C1 segment of cervical spinal cord (tissue), 14 donors: ENCODE measurements at places on chromosomes 5 and 9.

DNA sequence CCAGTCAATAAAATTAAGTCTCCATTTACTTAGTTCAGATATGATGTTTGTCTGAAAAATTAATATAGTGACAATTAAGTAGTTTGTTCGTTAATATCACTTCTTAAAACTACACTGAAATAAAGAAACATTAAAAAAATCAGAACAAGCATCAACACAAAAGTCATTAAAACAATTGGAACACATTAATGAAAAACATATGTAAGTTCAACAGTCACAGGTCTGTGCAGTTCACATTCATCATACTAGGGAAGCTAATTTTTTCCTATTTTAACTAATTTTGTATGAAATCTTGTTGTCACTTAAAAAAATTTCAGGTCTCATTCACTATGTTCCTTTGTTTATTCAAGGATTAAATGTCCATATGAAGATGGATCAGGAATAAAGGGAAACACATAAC, 22.5 kb downstream of the POC5 start:
- no peak for DNase-seq

DNA sequence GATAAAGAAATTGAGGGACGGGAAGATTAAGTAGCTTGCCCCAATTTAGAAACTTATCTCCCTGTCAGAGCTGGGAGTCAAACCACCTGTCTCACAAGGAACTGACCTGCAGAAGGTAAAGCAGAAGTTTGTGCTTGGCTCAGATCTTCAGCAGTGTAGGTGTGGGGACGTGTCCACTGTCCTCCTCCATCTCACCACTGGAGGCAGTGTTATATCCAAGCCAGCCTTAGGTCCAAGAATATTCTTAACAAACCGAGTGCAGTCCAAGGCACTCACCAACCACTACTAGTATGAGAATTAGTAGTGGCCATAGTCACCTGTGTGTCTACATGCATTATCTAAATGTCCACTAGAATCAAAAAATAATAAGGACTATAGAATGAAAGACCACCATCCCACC, 86.3 kb upstream of the IRX1 start:
- no peak for DNase-seq

DNA sequence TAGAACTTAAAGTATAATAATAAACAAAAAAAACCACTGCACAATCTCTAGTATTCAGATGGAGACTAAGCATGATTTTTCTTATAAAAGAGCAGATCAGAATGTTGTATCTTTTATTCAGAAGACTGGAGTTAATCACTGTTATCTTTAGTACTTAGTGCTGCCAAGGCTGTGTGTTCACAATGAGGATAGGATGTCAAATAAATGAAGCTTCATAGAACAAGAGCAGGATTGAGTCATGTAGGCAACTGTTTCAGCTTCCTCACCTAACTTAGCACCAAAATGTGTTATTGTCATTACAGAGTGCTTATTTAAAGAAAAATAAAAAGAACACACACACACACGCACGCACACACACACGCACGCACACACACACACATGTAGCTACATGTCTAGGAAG, 58.1 kb upstream of the CDKN2B start:
- no peak for DNase-seq

GRCh38 chr9:18346745-18347144, 127.2 kb upstream of the ADAMTSL1 start:
- no peak for DNase-seq

- no peak for DNase-seq
These were observed 50.8 kb downstream of the AQP7 start for GRCh38 chr9:33351547-33351946.

DNA sequence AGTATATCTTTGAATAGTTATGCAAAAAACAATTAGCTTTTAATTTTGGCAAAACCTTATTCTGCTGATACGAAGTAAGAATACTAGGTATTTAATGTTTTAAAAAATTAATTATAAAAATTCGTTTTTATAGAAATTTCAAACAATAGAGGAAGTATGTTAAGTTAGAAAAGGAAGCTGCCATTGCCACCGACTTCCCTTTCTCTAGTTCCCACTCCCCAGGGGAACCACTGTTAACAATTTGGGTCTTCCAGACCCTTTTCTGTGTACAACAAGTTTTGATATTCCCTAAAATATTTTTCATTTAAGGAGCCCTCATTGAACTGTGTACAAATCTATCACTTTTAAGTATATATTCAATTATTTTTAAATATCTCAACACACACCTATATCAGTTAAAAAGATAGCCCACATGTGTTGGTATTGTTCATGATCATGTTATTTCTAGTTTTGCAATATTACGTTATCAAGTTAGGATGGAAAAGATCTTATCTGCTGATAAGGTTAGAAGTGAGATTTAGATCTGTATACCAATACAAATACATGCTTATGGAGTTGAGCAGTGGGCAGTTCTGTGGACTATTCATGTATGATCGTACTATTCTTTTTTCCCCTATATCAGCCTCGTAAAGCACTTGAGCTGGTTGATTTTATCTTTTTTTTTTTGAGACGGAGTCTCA, 25.9 kb downstream of the NDFIP1 start:
- no peak for DNase-seq

DNA sequence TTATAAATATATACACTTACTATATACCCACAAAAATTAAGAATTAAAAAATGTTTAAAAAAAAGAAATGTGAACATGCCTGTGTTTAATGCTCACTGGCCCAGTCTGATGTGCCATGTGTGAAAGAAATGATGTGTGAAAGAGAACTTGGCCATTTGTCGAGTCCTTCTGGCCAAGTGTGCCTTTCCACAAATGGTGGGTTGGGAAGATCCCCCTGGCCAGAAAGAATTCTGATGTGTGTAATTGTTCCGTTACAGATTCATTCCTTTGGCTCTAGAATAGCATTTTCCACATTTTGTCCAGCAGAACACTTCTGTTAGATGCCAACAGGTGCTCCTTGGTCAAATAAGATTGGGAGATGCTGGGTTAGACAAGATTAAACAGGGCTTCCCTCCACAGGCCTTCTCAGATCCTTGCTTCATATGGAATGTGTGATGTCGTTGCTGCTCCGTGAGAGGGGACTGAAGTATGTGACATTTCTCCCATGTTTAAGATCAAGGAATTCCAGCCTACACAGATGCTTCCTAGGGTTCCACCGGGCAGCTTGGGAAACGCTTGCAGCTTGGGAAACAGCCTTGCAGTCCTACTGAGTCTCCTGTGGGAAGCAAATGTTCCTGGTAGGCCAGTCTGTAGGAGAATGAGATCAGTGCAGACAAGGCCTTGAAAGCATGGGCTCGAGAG, 32.1 kb downstream of the GDNF start:
- no peak for DNase-seq

DNA sequence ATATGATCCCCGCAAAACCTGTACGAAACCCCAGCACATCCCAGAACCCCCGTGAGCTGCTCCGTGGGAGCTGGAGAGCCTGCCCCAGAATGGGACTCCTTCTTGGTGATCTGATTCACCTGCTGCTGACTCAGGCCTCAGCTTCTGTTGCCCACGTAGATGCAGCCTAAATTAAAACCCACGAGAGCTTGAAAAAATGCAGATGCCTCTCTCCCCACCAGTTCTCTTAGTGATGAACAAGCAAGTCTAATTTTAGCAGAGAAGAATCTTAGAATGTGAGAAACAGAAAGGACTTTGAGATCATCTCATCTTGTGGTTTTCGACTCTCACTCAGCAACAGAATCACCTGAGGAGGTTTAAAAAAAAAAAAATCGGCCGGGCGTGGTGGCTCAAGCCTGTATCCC, 57.6 kb downstream of the TMOD1 start:
- no peak for DNase-seq

GRCh38 chr5:90557391-90557790, 1.2 kb upstream of the ADGRV1 start:
- no peak for DNase-seq

DNA sequence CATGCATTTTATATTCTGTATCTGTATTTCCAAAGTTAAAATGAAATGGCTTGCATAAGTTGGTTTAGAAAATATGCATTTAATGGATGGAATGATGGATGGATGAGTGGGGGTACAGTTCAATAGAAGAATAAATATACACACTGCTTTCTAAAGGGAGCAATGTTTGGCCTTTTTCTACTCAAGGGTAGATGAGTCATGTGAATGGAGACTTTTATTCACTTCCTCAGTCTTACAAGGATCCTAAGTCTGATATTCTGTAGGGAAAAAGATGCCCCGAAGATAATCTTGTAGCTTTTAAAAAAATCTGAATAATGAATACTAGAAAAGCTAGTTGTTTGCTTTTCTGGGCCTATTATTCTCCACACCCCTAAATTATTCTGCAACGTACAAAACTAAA, 2112.1 kb downstream of the MAT2B start:
- DNase-seq: no peak

- no peak for DNase-seq
These were observed 43.1 kb downstream of the ADAMTS16 start for GRCh38 chr5:5183189-5183699.

- DNase-seq: no peak
These were observed 1.4 kb downstream of the SRA1 start for GRCh38 chr5:140555747-140556312.

GRCh38 chr5:158642879-158643278, 456.8 kb downstream of the EBF1 start:
- DNase-seq: no peak

DNA sequence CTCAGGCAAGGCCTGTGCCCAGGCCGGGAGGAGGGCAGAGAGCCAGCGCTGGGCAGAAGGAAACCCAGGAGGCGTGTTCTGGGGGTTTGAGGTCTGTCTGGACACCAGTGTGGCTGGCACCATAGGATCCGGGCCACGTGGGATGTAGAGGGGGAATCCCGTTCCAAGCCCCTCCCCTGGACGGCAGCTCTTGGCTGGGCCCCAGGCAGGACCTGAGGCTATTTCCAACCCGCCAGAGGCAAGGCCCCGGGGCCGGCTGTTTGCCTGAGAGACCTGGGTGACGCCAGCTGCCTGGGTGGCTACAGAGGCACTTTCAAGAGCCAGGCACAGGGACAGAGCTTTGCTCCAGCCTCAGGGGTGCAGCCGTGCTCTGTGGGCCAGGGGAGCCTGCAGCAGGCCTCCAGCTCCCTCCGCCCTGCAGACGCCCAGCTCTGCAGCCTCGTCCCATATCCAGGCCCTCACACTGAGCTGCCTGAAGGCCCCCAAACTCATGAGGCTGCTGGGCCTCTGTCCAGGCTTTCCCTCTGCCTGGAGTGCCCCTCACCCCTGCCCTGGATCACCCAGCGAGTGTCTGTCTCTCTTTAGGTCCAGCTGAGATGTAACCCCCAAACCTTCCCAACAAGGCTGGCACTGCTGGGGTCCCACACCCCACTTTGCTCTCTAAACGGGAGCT, 56.6 kb upstream of the EGFL7 start:
- DNase-seq: peak; percentile 8
